Fibroblast of villous mesenchyme (primary cell): ENCODE measurements at places on chromosomes 1 and 21.

DNA sequence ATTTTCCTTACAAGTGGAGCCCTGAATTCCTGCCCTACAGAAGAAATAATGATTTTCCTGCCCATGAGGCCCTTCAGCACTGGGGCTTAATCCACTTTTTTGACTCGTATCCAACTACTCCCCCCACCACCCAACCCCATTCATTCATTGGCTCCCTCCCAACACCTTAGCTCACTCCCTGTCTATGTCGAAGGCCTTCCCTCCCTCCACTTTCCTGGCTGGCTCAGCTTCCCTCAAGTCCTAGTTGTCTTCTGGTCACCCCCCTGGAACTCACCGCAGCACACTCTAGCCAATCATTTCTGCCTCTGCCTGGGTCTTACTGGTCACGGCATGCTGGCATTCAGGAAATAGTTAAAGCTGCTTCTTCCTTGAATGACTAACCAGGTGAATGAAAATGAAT is 118.9 kb downstream of the PGBD5 start:
- DNase-seq: no peak

DNA sequence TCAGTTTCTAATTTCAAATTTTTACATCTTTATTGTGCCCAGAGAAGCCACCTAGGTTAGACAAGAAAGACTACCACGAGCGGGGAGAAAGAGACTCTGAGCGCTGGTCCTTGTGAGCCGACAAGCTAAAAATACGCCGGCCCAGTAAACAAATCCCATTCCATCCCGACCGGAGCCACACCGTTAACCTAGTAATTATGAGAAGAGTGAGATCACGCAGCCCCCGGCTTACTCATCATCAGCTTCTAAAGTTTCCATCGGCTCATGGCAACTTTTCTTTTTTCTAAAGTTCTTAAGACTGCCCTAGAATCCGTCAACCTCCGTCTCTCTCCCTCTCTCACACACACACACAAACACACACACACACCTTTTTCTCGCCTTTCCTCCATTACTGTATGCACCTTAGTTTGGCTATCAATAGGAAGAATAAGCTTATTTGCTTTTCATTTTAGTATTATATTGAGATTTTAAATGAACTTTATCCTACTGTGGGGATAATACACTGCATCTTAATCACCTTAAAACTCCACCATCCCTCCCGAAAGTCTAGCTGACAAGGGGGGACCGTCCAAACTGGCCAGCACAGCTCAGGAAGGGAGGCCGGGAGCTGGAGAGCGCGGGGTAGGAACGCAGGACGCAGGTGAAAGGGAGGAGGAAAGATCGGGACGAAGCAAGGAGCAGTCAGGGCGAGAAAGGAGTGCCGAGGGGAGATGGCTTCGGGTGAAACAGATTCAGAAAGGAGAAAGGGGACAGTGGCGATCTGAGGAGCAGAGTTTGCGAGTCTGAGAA is 728 bp downstream of the OTUD7B start:
- DNase-seq: peak; percentile 90

DNA sequence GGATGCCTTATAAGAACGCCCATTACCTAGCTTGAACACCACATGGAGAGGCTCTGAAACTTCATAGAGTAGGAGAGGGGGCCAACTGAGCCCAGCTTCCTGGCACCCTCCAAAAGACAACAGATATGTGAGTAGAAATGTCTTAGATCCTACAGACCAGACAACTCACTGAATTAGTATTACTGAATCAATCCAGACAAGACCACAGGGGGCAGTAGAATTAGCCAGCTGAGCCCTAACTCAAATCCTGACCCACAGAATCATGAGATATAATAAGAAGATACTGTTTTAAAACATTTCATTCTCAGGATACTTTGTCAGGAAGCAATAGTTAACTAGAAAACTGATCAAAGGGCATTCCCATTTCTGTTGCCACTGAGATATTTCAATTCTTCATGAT is 45.8 kb upstream of the C1orf21 start:
- DNase-seq: peak; percentile 9

GRCh38 chr1:230868736-230869385 is 540 bp upstream of the C1orf198 start:
- no peak for DNase-seq

GRCh38 chr1:214658785-214659184 is 55.8 kb downstream of the CENPF start:
- peak; percentile 32 for DNase-seq

- peak; percentile 45 for DNase-seq
These were observed 54.7 kb downstream of the UMODL1 start for GRCh38 chr21:42125571-42126544.

DNA sequence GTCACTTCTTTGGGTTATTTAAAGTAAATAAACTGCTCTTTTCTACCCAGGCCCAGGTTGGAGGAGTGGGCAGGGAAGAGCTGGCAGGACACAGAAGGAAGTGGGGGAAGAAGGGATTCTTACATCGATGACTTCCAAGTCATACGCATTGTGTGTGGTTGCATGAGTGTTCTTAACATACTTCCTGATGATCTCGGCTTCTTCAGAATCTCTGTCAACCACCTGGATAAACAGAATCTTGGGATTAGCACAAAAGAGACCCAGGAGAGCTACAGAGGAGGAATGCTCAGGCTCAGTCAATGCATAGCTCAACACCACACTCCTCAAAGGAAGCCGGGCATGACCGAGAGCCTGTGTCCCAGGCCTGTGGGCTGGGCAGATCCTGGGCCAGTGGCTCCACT is 42.1 kb downstream of the PARP1 start:
- no peak for DNase-seq

GRCh38 chr1:115727706-115728249 is 40.7 kb downstream of the CASQ2 start:
- peak; percentile 100 for DNase-seq

DNA sequence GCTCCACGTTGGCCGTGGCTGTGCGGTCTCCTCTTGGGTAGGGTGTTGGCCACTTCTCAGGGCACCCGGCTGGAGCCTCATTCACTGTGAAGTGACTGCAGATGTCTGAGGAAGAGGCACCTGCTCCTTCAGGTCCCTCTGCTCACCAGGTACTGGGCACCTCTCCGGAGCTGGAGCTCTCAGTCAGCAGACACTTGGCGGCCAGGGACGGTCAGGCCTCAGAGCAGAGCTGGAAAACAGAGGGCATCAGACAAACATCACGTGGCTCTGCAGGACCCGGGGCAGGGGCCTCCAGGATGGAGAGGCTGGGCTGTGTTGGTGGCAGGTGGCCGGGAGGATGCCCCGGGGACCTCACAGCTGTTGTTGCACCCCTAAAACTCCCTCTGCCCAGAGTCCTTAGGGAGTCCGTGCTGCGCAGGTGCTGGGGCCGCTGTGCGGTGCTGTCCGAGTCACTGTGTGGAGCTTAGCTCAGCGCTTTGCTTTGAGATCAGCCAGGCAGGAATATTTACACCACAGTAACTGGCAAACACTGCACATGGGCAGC is 59.7 kb downstream of the SLX9 start:
- DNase-seq: no peak

- DNase-seq: peak; percentile 96
These were observed 11.8 kb downstream of the ZBED6 start for GRCh38 chr1:203807196-203807595.

GRCh38 chr1:38919130-38919529 is 22.5 kb downstream of the RHBDL2 start:
- DNase-seq: no peak

DNA sequence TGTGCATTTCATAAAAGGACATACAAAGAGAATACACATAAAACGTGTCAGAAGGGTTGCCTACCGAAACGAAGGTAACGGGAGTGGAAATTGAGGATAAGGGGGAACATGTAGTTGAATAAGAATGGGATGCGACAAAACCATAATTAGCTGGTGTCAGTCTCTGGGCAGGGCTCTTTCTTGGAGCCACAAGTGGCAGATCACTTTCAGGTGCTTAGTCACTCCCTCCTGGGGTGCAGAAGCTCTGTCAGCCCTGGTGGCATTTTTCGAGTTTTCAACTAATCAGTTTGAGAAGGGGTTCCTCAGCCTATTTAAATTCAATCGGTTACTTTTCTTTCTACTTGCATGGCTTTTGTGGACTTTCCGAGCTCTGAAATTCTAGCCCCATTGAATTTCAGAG is 133.9 kb upstream of the IGSF21 start:
- no peak for DNase-seq

DNA sequence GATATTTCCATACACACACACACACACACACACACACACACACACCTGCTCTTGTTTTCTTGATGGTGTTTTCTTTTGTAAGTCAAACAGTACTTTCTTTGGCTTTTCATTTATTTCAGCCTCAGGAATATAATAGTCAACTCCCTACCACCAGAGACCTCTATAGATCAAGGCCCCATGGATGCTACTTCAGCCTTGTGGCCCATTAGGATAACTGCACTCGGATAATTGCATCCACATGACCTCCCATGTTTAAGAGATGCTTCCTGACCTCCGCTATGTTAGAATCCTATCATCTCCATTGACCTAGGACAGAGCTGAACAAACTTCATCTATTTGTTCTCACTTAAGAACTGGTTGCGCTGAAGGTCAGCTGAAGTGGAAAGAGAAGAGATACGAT is 1094.0 kb upstream of the B3GALT2 start:
- DNase-seq: no peak
